NCI-H2227 treated with DMSO at 0.1 percent for 48 hours (cell line): ENCODE measurements at places on chromosomes 3 and 15.

GRCh38 chr3:185406121-185406620, 43.2 kb downstream of the MAP3K13 start:
- peak; percentile 36 for DNase-seq

DNA sequence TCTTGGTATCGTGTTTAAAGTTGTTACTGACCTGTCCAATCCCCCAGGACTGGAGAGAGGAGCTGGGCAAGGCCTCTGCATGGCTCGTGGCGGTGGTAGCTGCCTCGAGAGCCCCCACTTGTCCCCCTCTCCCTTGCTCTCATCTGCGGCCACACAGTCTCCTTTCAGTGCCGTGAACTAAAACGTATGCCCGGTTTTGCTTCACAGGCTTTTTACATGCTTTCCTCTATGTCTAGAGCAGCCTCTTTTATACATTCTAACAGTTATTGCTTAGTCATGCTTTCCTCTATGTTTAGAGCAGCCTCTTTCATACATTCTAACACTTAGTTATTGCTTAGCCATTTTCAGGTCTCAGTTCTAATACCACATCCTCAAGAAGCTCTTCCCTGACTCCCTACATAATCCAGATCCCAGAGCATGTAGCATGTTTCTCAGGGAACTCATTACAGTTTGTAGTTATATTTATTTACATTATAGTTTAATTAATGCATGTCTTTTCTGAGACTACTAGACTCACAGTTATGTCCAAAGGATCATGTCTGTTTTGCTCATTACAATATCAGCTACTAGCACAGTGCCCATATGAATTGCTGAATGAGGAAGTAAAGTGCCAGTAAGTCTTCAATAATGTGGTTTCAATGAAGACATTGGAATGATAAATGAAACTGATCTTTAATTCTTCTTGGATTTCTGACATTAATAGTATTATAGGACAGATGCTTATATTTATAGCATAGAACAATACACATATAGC, 66.5 kb upstream of the TBL1XR1 start:
- peak; percentile 9 for DNase-seq

- DNase-seq: no peak
Observed at GRCh38 chr15:79886124-79886523, 10.7 kb downstream of the MTHFS start.

DNA sequence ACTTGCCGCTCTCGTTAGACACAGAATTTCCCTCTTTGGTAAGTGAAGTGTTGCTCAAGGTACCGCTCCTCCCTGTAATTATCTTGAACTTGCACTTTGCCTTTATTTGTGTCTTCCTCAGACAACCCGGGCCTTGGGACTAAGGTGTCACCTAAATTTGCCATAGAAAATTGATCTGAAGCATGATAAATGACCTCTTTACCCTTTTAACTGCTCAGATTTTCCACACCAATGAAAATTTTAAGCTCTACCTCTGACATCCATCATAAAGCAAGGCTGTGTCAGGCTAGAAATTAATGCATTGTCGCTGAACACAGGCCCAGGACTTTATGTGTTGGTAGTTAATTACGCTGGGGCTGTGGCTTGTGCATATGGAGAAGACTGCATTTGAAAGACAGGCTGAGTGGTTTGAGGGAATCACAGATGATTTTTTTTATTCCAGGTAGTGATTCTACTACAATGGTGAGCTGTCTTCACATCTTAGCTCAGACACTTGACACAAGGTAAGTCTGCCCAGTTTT, 199.6 kb upstream of the CHRM5 start:
- DNase-seq: no peak

- DNase-seq: no peak
Observed at GRCh38 chr3:174821477-174821876, 37.7 kb upstream of the NAALADL2 start.

GRCh38 chr3:54120657-54121413, 1.5 kb upstream of the CACNA2D3 start:
- DNase-seq: no peak
